ENCODE measurements at places on chromosomes 7 and 10.

DNA sequence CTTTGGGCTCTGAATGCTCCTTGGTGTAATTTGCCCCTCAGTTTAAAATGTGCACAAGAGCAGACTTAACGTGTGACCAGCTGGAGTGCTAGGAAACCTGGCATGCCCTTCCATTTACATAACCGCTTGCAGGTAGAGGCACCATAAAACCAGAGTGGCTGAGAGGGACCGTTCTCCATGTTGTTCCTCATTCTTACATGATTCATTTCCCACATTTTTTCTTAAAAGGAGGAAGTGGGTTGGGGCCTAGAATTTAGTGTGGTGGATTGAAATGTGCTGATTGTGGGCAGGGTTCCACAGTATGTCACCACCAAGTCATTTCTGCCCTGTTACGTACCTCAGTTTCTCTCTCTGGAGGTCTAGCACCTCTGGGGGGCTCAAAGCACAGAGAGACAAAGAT lies 375.8 kb upstream of the VSTM2A start:
- DNase-seq: no peak

- DNase-seq: no peak
These were observed 41.9 kb downstream of the C10orf120 start for GRCh38 chr10:122657729-122658128.

GRCh38 chr7:16929146-16929762 lies 47.5 kb upstream of the AGR3 start:
- no peak for DNase-seq

DNA sequence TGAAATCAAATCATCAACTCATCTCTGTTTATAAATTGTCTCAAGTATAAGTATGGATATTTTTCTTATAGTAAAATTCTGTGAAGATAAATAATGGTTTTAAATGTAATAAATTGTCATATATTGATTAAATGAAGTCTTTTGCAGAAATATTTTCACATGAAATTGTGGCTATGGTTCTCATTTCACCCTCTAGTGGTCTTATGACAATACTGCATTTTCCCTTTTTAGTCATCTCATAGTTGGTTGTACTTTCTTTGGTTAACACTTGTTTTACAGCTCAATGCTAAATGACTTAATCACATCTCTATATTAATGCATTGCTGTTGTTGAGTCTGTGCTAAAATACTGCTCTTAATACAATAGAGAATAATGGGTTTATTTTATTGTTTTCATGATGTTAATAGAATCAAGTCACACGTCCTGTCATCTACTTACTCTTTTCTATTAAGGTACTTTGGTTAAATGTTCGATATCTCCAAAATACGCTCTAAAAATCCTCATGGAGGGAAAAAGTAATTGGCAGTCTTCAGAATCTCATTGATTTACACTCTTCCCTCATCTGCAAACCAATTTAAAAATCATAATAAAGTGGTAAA lies 38.0 kb upstream of the CACNA2D1 start:
- peak; percentile 52 for DNase-seq

DNA sequence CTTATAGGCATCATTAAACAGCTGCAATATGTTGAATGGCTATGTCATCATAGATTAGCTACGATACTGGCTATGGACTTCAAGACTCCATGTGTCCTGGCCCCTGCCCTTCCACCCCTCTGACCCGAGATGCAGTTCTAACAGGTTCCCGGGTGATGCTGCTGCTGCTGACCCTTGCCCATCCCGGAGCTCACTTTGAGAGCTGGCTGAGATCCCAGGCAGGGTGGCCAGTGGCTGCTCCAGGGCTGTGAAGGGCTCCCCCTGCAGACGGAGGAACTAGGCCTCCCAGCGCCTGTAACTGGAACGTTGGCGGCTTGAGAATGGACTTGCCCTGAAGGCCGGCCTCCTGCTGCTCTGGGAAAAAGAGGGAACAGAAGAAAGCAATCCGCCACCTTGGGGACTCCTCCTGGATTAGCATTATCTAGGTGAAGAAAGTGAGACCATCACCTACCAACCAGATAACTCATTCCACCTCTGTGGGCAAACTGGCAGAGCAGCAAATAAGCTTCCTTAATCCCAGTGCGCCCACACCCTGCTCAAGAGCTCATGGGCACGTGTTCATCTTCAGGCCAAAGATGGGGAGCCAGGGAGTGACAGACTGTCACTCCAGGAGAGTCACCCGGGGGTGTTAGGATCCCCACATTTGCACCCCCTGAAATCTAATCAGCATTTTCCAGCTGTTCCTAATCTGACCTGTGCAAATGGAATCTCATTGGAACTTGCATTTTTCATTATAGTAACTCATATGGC lies 56.8 kb downstream of the PARP12 start:
- DNase-seq: peak; percentile 32

DNA sequence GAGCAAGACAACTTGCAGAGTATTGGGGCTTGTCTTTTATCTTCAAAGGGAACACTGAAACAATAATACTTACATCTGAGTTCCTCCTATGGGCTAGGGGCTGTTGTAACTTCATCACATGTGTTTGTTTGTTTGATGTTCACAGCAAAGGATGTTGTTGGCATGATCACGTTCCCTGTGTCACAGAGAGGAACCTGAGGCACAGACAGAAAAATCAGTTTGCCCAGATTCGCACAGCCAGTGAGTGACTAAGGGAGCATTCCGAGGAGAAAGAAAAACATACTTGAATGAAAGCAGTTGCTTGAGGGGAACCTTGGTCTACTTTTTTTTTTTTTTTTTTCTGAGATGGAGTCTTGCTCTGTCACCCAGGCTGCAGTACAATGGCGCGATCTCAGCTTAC lies 87.2 kb upstream of the PFKP start:
- no peak for DNase-seq

- no peak for DNase-seq
These were observed 161.7 kb upstream of the SEMA3C start for GRCh38 chr7:81080553-81080952.

DNA sequence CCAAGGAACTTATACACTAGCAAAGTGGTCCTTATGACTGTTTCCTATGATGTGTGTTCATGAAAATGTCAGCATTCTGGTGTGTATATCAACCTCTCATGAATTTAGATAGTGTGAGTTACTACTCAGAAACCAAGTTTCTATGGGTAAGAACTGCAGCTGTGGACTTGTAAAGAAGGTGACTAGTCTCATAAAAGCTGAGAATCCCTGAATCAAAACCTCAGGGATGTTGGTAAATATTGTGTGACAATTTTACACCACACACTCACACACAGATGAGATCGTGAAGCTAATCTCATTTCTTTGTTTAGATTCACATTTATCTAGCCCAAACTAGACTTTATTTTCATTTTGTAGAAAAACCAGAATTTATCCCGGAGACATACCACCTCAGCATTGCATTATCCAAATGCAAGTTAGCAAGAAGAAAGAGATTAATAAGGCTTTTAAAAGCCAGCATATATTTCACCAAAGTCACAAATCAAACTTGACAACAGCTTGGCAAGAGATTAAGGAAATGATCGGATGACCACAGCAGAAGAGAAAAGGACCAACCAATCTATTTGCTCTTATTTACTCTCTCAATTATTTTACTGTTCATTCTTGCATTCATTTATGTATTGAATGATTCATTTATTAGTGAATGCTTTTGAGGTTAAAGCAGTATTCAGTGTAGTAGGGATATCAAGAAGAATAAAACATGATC lies 92.9 kb downstream of the PLXDC2 start:
- DNase-seq: no peak

GRCh38 chr7:75739796-75740672 lies 1.3 kb upstream of the HIP1 start:
- peak; percentile 73 for DNase-seq

Measured in cardiac fibroblast (primary cell).